ENCODE measurements at places on chromosomes 5 and 9.
A peak's percentile ranks its signal among the peaks of the same experiment; 100 is the strongest.

- no peak for DNase-seq
Measured at GRCh38 chr5:168023191-168023590, 268.3 kb upstream of the WWC1 start.

DNA sequence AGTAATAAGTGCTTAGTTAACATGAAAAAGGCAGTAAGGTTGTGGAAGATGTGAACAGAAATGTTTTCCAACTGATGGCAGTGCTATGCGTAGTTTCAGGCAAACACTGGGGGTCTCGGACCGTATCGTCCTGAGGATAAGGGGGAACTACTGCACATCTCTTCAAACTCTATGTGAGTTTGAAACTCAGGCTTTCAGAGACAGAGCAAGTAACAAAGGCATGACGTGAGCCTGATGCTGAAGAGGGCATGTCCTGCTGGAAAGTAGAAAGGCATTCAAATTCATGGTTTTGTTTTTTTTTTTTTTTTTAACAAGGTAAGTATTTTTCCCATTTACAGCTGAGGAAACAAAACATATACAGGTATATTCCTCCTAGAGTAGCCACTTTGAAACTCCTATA is 59.9 kb downstream of the TRIM36 start:
- no peak for DNase-seq

DNA sequence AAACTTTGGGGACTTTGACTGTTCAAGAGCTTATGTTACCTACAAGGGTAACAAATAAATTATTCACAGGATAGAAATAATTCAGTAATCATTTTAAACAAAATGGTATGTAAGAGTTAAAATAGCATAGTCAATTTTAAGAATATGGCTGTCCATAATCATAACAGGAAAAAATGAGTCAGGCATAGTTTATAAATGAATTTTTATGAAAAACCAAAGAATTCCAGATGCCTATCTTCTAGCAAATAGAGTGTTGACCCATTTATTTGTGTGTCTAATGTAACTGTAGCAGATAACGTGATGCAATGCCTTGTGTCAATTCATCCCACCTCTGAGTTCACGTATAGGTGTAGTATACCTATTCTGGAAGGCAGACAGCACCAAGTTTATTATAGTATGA is 169.7 kb upstream of the CDH9 start:
- no peak for DNase-seq

GRCh38 chr5:6843821-6844220 is 130.6 kb downstream of the TENT4A start:
- DNase-seq: no peak

DNA sequence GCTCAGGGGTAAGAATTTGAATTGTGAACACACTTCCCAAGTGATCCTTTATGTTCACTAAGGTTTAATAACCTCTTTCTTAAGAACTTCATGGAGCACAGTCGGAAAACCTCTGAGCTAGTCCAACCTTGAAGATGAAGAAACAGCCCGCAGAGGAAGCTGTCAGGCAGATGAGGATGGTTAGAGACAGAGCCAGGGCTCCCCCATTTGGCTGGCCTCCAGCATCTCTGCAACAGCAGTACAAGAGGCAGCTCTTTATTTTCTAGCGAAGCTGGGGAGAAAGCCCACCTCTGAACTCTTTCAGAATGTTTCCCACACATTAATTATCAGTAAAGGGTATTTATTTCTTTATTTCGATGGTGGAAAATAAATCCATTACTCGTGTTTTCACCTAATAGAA is 350.8 kb downstream of the DMRT2 start:
- no peak for DNase-seq

- DNase-seq: no peak
Measured at GRCh38 chr9:121797081-121797480, 145.6 kb downstream of the DAB2IP start.

GRCh38 chr5:147290261-147290660 is 55.4 kb downstream of the STK32A start:
- DNase-seq: no peak

DNA sequence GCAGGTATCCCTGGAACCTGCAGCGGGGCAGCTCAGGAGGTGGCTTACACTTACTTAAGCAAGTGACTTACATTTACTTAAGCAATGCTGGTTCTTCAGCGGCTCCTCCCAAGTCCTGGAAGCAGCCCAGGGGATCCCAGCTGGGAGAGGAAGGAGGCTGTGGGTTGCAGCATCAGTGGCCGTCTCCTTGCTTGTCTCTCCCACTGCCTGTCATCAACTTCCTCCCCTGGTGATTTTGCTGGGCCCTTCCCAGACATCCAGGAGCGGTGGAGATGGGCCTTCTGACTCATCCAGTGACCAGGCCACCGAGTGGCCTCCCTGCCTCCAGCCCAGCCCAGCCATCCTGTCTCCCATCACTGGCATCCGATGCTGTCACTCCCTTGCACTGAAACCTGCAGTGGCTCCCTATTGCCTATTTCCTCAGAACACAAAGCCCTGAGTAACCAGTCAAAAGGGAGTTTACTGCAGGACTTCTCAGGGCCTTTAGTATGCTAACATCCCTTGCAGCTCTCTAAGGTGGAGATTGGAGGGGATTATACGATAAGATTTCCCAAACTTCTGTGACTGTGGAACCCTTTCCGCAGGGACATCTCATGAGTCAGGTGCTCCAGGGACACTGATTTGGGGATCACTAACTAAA is 155.9 kb upstream of the PHYKPL start:
- peak; percentile 15 for DNase-seq

DNA sequence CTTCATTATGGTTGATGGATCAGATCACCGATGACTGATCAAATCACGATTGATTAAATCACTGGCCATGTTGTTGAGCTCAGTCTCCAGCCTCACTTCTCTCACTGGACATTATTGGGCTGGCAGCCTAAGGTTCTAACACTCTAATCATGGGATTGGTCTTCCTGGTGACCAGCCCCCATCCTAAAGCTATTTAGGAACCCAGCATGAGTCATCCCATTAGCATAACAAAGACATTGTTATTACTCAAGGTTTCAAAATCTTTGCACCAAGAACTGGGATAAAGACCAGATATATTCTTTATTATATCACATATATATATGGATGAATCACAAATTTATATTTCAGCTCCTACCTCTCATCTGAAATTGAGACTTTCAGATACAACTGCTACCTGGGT is 272.1 kb upstream of the IL12B start:
- no peak for DNase-seq

- no peak for DNase-seq
Measured at GRCh38 chr5:75716715-75717081, 539 bp downstream of the POC5 start.

GRCh38 chr5:149456597-149457392 is 77.7 kb upstream of the IL17B start:
- DNase-seq: no peak

DNA sequence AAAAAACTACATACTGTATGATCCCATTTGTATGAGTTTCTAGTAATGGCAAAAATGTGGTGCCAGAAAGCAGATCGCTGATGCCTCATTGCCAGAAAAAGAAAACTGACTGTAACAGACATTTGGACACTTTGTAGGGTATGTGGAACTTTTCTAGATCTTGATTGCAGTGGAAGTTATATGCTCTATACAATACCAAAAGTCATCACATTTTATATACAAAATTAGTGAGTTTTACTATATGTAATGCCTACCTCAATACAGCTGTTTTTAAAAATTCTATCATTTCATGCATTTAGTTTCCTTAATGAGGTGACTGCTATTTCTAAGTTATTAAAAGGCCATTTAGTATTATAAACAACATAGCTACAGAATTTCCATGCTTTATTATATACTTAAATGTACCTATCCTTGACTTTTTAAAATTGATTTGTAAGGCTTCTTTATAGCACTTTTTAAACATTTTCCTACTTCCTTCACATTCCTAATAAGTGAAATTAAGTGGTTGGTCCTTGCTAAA is 199.9 kb downstream of the CWC27 start:
- DNase-seq: no peak

- DNase-seq: no peak
Measured at GRCh38 chr5:85143138-85143537, 758.5 kb upstream of the EDIL3 start.

DNA sequence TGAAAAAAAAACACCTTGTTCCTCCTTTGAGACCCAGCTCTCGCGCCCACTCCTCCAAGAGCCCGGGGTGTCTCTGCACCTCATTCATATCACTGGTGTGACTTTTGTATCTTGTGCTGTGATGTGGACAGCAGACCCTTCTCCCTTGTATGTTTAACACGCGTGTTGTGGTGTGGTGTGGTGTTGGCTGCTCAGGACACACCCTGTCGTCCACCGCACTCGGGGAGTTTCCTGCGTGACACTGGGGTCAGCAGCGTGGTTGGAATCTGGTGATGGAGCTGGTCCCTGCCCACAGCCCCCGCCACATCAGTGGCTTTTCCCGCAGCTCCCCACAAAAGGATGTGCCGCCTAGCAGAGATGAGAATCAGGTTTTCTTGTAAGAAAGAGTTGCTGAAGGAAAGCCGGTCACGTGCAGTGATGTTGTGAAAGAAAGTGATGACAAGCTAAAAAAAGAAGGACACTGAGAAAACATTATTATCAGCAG is 61.5 kb downstream of the TENT4A start:
- DNase-seq: no peak

GRCh38 chr5:103519550-103519949 is 43.0 kb downstream of the NUDT12 start:
- no peak for DNase-seq

All from H54 (cell line).